ENCODE measurements at places on chromosomes 5 and 9. TPM values are rescaled to one million over a fixed set of nuclear protein-coding genes. Genes with fewer than 3 reads are reported as not detected.

Gene SLC34A3
- total RNA-seq, result not detected

Gene IL5
- total RNA-seq, result not detected

Gene BHMT2
- 34.7 TPM for total RNA-seq

Gene UNC13B
- 30.6 TPM for total RNA-seq

Gene URM1
- 37.8 TPM for total RNA-seq

Gene ANKRD55
- total RNA-seq, result 0.48 TPM

Gene OR1L4
- total RNA-seq, result not detected

Gene PPP1R26
- total RNA-seq, result 11.4 TPM

Gene RGS7BP
- 27.3 TPM for total RNA-seq

Gene ADAMTS19
- total RNA-seq, result 0.30 TPM

Gene PRDM9
- not detected for total RNA-seq

Gene SLC12A7
- total RNA-seq, result 26.6 TPM

Gene MCCC2
- 27.4 TPM for total RNA-seq

Gene ENC1
- 10.6 TPM for total RNA-seq

Gene C9orf85
- total RNA-seq, result 15.5 TPM

Gene PCDHB2
- 4.1 TPM for total RNA-seq

Gene ENG
- total RNA-seq, result 538 TPM

Gene SLC36A2
- not detected for total RNA-seq

Gene FOXI1
- total RNA-seq, result not detected

Gene LCN9
- not detected for total RNA-seq

Gene PALM2AKAP2
- total RNA-seq, result 58.1 TPM

Gene TLN1
- total RNA-seq, result 1,271 TPM

Gene GPSM1
- total RNA-seq, result 28.9 TPM

Gene C9orf153
- 1.4 TPM for total RNA-seq

Gene HEMGN
- total RNA-seq, result not detected

Gene EGFLAM
- total RNA-seq, result 14.4 TPM

Gene CAVIN4
- 1.1 TPM for total RNA-seq

Gene SPATA31E1
- not detected for total RNA-seq

Gene PCSK5
- 47.5 TPM for total RNA-seq

Gene C9orf50
- 0.30 TPM for total RNA-seq

Gene C5orf52
- total RNA-seq, result not detected

Gene PRR16
- 14.2 TPM for total RNA-seq

Gene IER5L
- total RNA-seq, result 28.3 TPM

Gene ARID3C
- not detected for total RNA-seq

Gene PDCD1LG2
- 5.4 TPM for total RNA-seq

Gene FAM169A
- total RNA-seq, result 1.0 TPM

Gene SV2C
- 0.33 TPM for total RNA-seq

Gene ZFP2
- 1.6 TPM for total RNA-seq

Gene SWI5
- 12.2 TPM for total RNA-seq

Gene FBLL1
- total RNA-seq, result not detected

Gene RMI1
- 3.4 TPM for total RNA-seq

Gene ZDHHC21
- 17.7 TPM for total RNA-seq

Gene VCAN
- total RNA-seq, result 849 TPM

Gene NDUFAF2
- total RNA-seq, result 26.1 TPM

Gene FYB1
- 45.8 TPM for total RNA-seq

Gene SPINK13
- not detected for total RNA-seq

Gene DRD1
- 0.45 TPM for total RNA-seq

Gene OR1J2
- not detected for total RNA-seq

Gene ZBTB43
- 12.8 TPM for total RNA-seq

Gene ZDHHC11
- 9.4 TPM for total RNA-seq

Gene OTULINL
- 7.6 TPM for total RNA-seq

Gene CLTB
- 86.7 TPM for total RNA-seq

Gene MEF2C
- 137 TPM for total RNA-seq

Gene GDF9
- total RNA-seq, result 0.19 TPM

Gene TMEM171
- total RNA-seq, result not detected

Gene F2RL2
- total RNA-seq, result 0.32 TPM

Gene SYNPO
- total RNA-seq, result 327 TPM

Gene CAMK4
- 0.62 TPM for total RNA-seq
